ENCODE measurements at places on chromosomes 11 and 22.

DNA sequence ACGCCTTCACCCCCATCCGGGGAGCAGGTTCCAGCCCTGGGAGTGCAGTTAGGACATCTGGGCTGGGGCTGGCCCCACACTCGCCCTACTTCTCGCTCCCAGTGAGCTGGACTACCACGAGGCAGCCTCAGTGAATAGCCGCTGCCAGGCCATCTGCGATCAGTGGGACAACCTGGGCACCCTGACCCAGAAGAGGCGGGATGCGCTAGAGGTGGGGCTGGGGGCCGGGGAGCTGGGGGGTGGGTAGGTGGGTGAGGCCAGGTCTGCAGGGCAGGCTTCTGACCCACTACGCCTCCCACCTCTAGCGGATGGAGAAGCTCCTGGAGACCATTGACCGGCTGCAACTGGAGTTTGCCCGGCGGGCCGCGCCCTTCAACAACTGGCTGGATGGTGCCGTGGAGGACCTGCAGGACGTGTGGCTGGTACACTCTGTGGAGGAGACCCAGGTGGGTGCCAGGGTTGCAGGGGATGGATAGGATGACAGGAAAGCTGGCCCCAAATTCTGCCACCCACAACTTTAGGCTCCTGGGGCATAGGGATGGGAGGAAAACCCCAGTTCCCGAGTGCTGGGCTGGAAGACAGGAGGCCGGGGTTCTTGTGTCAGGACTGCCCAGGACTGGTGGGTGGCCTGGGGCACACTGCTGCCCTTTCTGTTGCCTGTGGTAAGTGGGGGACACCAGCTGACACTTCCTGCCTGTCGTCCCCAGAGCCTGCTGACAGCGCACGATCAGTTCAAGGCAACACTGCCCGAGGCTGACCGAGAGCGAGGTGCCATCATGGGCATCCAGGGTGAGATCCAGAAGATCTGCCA lies 8.3 kb downstream of the CTSF start:
- no peak for DNase-seq

GRCh38 chr11:83006877-83007330 lies 64.8 kb downstream of the RAB30 start:
- DNase-seq, result no peak

DNA sequence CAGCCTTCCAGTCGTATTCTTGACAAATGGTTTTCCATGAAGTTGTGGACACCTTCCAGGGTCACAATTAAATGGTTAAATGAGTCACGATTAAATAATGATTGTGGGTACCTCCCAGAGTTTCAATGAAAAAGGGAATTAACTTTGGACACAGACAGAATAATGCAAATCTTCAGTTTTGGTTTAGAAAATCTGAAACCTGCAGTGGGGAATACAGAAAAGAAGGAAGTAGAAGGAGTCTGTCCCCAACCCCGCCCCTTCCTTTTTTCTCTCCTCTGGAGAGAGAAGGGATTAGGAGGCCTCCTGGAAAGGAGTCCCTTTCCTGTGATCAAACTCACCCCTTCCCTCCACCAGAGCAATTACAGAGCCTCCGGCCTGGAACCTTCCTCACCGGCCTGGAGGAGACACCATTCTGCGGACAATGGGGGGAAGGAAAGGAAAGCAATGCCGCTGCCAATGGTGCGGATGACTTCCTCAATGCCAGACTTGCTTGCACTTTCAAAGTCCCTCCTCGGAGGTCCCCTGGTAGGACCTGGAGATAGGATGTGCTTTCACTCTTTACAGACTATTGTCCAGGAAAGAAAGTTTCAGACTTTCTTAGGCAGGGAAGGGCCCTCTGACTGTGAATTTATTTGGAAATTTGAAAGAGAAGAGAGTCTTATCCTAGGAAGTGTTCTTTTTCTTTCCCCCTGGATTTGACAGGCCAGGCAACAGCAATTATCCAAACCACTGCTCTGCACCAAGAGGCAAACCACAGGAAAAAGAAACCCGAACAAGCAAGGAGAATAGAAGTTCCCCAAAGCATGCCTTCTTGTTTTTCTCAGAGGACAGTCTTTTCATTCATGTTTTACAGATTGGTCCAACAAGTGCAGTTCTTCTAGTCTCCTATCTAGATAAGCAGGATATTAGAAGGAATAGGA lies 86.8 kb downstream of the PTPRJ start:
- DNase-seq, result no peak

- DNase-seq, result no peak
Observed at GRCh38 chr22:20956258-20957101, 10.6 kb upstream of the AIFM3 start.

DNA sequence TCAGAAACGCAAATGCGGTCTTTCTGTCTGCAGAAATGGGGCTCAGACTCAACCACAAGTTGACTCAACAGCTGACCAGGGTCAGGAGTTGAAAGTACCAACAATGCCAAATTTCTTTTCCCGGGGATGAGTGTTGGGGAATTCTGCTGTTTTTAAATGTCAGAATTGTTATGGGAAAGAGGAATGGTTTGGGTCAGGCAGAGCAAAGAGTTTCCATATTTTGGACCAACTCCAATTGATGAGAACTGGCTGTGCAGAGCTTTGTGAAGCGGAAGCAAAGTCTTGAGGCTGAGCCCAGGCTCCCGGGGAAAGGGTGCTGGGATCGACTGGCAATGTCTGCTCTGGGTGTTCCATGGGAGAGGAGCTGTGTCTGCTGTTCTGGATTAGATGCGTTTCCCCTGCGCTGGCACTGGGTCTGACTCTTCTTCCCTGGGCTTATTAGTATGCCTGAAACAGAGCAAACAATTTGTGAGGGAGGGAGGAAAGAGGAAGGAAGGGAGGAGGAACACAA lies 36.2 kb downstream of the TXN2 start:
- DNase-seq, result no peak

DNA sequence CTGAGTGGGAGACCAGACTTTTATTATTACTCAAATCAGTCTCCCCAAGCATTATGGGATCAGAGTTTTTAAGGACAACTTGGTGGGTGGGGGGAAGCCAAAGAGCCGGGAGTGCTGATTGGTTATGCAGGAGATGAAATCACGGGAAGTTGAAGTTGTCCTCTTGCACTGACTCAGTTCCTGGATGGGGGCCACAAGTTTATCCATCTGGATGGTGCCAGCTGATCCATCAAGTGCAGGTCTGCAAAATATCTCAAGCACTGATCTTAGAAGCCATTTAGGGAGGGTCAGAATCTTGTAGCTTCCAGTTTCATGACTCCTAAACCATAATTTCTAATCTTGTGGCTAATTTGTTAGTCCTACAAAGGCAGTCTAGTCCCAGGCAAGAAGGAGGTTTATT lies 53.5 kb upstream of the LMO1 start:
- DNase-seq, result no peak

GRCh38 chr11:78406568-78407196 lies 10.9 kb downstream of the GAB2 start:
- DNase-seq, result no peak

GRCh38 chr22:44256556-44257485 lies 55.9 kb downstream of the SHISAL1 start:
- no peak for DNase-seq

GRCh38 chr22:32469799-32470212 lies 4.8 kb upstream of the FBXO7 start:
- no peak for DNase-seq

GRCh38 chr22:41596776-41597634 lies 7.4 kb upstream of the PMM1 start:
- no peak for DNase-seq

- DNase-seq, result no peak
Observed at GRCh38 chr11:2911088-2911784, 18.0 kb downstream of the PHLDA2 start.

GRCh38 chr11:44604171-44604581 lies 38.7 kb downstream of the CD82 start:
- DNase-seq, result no peak

DNA sequence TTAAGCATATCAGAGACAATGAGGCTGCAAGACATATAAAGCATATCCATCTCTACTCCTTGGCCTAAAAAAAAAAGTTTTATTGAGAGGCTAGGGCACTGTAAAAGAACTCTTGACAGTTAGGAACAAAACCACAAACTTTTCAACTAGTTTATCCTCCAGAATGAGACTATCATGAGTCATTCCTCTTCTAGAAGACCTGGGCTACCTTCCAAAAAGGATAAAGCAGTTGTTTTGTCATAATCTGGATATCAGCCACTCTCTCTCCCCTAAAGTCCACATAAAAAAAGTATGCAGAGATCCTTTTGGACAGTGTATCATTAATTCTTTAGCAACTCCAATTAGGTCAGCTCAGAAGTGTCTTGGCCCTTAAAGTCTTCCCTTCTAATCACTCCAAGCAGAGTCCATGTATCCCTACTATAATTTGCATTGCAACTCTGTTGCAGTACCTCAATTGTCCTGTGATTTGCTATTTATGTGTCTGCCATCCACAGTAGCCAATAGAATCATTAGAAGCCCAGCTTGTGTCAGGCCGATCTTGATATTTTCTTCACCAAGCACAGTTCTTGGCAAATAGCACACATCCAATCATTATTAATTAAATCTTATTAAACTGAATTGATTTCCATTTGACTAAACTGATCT lies 10.4 kb downstream of the OR51T1 start:
- DNase-seq, result no peak

DNA sequence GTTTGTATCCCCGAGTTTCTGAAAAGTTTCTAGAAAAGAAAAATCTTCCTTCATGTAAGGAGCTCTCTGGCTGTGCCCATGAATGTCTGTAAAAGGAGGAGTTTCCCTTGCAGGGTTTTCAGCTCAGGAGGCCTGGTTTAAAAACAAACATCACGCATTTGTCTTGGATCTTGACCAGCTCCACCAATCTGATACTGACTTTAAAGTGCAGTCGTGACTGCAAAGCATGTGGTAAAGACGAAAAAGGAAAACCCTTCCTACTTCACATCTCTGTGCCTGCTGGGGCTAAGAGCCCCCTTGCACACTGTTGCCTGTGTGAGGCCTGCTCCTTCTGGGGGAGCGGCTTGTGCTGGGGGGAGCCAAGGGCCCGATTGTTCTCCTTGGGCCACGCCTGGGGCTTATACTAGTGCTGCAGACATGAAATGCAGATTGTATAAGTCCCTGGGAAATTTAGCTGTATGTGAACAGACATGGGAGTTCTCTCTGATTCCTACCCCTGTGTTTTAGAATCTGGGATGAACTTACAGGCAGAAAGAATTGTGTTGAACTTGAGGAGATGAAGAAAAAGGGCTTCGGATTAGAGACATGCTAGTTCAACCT lies 62.1 kb downstream of the ADAMTS15 start:
- DNase-seq, result no peak

DNA sequence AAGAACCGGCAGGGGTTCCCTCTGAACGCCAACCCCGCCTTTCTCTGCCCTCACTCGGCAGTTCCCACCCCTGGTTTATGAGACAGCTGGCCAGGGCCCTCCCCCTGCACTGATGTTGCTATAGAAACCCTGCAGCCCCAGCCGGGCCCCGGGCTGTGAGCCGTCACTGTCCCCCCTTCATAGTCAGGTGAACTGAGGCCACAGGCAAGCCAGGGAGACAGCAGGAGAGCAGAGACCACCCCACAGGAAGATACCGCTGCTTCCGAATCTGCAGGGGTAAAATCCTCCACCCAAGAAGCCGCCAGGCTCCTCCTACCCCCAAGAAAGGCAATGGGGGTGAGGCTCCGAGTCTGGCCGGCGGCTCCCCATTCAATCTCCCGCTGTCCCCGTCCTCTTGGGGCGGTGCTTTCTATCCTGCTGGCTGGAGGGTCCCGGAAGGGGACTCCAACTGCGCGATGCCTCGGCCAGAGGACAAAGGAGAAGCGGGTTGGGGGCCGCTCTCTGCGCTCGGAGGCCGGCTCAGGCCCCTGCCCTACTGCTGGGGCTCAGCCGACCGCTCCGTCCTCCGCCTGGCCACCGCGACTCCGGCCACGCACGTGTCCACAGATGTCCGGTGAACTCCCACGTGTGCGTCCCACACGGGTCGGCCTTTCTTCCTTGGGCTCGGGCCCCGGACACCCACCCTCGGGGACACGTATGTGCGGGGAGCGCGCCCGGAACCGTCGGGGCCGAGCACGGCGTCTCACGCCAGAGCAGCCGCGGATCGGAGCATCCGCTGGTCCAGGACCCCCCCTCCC lies 587 bp downstream of the SLC25A22 start:
- DNase-seq, result no peak

DNA sequence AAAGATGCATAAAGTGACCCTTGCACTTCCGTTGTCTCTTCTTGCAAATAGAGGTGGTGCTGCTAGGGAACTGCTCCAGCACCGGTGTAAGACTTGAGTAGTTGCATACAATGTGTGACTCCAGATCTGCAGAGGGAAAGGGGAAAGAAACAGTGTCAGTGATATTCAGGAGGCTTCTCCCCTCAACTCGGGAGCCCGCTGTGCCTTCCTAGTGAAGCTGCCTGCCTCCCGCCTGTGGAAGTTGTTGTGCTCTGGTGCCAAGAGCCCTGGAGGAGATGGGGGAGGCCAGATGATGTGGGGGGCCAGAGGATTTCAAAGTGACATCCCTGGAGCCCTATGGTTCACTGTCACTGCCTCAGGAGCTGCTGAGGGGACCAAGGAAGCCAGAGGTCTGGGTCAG lies 30.4 kb downstream of the RELT start:
- no peak for DNase-seq

GRCh38 chr11:85961930-85962363 lies 106.8 kb downstream of the CCDC83 start:
- no peak for DNase-seq

- no peak for DNase-seq
Observed at GRCh38 chr11:9771071-9771511, 107.2 kb downstream of the SWAP70 start.

DNA sequence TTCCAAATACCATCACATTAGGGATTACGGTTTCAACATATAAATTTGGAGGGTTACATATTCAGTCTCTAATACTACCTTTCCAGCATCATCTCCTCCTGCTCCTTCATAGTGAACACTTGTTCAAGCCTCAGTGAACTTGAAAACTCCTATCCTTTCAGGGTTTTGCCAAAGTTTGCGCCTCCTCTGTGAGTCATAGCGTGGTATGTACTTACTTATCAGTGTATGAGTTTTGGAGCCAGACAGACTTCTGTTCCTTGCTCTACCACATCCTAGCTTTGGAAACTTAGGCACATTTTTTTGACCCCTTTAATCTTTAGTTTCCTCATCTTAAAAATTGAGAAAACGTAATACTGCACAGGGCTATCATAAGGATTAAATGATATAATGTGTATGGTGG lies 160.1 kb upstream of the ZC3H12C start:
- DNase-seq, result no peak

DNA sequence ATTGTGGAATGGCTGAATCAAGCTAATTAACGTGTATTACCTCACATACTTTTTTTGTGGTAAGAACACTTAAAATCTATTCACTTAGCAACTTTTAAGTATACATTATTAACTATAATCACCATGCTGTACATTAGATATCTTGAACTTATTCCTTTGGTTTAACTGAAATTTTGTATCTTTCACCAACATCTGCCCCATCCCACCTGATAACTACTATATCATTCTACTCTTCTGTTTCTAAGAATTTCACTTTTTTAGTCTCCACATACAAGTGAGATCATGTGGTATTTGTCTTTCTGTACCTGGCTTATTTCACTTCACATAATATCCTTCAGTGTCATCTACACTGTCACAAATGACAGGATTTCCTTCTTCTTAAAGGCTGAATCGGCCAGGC lies 17.1 kb upstream of the VWA5A start:
- DNase-seq, result no peak

All from stimulated activated CD4-positive, alpha-beta T cell treated with anti-CD3 and anti-CD28 coated beads, Interleukin-1b, Interleukin-23, amount 100 ng/mL, for 1 hour (primary cell).